Femur (tissue), 1 donor: ENCODE measurements at places on chromosomes 11 and 22.

- no peak for DNase-seq
Observed at GRCh38 chr11:35316161-35316560, 103.2 kb downstream of the SLC1A2 start.

GRCh38 chr11:12719221-12719620 is 45.0 kb downstream of the TEAD1 start:
- DNase-seq = no peak

DNA sequence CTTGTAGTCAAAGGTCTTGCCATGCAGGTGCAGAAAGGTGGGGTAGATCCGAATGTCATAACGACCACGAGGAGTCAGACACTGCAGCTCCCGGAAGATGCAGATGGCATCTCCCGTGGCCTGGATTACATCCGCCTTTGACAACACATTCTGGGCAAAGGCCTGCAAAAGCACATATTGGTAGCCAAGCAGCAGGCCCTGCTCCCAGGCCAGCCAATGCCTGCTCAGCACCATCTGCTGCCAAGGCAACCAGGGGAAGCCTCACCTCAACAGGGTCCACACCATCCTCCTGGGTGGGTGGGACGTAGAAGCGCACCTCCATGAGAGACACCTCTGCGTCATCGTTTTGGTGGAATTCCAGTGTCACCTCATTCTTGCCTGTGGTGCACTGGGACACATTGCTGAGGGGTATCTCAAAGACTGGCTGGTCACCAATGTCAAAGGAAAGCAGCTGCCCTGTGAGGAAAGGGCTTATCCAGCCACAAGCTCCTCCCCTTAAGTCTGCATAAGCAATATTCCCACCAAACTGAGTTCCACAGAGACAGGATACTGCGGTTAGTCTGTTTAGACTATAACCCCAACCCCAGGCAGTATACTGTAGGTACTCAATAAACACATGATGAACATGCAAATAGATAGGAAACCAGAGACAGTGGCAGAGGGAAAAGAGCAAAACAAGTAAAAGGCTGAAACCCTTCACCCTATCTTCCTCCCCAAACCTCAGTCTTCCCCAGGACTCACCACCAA is 2.8 kb downstream of the SSRP1 start:
- DNase-seq = no peak

DNA sequence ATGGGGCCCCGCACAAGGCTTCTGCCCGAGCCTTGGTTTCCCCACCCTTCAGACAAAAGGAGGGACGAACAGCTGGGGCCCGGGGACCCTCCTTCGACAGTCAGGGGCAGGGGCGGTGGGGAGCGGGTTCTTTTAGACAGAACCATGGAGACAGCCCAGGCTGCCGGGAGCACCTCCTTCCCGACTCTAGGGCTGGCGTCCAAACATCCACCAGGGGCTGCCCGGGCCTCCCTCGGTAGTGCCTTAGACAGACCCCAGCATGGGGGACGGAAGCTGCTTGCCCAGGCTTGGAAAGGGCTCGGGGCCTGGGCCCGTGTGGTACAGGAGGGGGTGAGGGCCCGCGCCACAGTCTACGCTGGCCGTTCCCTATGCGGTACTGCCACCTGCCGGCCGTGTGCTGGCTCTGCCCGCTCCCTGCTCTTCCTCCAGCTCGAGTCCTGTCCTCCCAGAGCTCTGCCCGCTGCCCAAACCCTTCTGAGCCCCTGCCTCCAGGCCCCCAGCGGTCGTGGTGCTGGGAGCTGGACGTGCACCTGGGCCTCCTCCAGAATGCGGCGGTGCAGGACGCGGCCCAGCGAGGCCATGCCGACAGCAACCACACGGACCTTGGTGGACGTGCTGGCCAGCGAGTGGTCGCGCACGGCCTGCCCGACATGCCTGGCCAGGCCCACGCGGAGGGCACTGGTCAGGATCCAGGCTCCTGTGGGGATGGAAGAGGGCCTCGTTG is 20.1 kb downstream of the TSSC4 start:
- DNase-seq = peak; percentile 83

- peak; percentile 40 for DNase-seq
Observed at GRCh38 chr11:64352099-64352994, 6.6 kb upstream of the RPS6KA4 start.

DNA sequence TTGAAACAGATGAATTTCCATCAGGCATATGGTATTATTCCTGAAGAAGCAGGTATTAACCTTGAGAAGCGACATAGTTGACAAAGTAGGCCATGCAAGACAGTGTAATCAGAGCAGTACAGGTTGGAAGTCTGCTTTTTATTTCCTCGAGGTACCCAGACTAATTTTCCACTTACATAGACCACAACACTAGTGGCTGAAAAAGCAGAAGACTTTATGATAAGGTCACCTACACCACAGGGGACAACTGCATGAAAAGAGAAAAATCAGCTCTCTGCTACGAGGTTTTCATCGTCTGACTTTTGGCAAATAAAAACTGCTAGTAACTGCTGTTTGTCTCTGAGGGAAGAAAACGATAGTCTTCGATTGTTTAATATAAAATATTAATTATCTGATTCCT is 77.5 kb downstream of the CNTN5 start:
- DNase-seq = no peak

GRCh38 chr22:47782328-47783075 is 1020.1 kb downstream of the TBC1D22A start:
- DNase-seq = no peak

- DNase-seq = no peak
Observed at GRCh38 chr11:73320763-73321603, 12.9 kb downstream of the ARHGEF17 start.

DNA sequence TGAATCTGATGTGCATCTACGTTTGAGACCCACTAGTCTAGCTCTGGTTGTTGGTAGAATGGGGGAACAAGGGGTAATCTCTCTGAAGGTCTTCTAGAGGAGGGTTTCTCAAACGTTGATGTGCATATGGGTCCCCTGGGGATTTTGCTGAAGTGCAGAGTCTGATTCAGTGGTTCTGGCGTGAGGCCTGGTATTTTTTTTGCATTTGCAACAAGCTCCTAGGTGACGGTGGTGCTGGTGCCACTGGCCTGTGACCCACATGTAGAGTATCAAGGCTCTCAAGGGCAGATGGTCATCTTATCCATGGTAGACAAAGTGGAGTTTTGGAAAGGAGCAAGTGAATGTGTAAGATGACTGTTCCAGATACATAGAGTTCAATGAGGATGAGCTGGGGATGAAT is 97.1 kb downstream of the CEP164 start:
- no peak for DNase-seq

DNA sequence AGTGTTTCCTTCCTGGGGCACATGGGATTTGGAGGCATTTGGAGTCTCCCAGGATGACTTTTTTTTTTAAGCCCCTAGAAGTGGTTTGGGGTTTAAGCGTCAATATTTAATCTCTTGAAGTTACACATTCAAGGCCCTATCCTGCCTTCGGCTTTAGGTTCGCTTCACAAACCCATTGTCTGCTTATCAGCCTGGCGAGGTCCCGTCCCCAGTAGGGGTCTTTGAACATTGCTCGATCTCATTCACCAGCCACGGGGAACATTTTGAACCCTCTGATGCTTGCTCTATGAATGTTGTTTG is 75.9 kb downstream of the KCNQ1 start:
- DNase-seq = no peak

DNA sequence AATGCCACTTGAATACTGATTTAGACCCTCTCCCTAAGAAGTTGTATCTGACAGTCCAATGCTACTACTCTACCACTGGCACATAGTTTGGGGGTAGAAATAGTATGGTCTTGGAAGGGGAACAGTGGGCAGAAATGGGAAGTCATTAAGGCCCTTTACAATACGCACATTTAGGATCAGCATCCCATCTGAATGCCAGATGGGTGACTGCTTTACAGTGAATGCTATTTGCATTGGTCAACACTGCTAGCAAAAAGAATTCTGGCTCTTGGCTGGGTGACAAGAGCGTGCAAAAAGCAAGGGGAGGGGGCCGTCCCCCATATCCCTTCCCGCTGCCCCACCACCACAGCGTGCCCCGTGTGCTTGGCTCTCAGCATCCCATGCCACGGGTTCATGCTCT is 104.7 kb upstream of the BID start:
- no peak for DNase-seq

DNA sequence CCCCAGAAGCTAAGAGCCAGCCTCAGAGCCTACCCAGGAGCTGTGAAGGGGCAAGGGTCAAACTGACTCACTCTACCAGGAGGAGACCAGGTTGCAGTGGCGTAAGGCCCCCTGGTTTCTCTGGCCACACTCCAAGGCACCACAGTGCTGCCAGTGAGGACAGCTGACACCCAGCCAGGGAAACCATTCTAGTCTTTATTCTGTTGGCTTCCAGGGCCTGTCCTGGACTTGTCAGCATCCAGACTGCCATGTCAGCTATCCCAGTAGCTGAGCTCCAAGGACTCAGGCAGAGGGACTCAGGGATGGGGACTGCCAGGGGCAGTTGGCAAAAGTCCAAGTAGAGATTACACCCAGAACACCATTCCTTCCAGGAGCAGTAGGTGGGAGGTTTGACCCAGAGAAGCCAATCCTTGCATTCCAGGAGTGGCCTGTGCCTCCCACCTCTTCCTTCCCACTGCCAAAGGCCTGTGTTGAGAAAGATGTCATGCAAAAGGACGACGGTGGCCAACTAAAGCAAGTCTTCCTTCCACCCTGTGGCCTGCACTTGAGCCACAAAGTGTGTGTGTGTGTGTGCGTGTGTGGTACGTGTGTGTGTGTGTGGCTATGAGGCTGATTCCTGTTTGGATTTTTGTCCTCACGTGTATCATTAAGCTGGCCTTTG is 3.6 kb upstream of the MAPK8IP1 start:
- DNase-seq = no peak

GRCh38 chr22:29009148-29009547 is 52.5 kb downstream of the C22orf31 start:
- DNase-seq = no peak

DNA sequence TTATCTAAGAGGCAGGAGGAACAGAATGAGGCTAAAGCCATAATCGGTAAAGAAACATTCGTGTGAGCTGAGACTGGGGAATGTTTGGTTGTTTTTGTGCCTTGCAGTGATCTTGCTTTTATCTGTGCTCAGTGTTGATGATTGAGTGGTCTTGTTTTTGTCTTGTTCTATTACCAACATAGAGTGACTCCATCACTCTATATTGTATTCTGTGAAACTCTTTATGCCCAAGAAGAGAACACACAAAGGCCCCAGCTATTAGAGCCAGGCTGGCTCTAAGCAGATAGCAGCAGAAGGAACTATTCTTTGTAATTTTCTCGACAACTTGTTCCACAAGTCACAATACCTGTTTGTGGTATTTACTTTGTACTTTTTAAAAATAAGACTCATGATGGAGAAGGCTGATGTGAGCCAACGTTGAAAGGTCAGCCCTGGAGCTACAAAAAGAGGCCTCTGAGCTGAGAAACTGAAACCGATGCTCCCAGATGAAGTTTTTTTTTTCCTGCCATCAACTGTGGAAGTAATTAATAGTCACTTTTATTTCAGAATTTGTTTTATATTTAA is 68.4 kb downstream of the LARGE1 start:
- DNase-seq = no peak

DNA sequence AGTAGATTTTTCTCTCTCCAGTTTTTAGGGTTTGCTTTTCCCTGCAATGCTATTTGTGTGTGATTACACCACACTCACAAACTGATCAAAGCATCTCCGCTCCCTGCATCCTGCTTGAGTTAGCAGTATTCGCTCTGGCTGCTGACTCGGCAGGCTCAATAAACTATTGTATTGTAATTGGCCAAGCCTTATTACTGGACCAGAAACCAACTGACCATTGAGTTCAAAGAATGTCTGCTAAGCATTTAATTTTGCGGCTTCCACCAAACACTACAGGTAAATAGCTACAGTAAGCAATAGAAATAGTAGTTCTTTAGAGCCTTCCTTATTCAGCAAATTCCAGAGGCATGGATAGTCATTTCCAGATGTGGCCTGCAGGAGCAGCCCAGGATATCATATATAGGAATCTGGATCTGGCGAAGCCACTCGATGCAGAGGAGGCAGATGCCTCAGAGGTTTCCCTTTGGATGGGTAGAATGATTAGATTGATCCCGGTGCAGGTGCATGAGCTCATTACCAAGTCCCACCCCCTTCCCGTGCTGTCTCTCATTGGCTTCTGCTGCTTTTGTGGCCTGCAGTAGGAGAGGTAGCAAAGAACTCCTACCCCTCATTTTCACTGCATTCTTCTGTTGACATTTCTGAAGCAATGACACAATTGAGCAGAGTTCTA is 77.3 kb downstream of the COMMD9 start:
- no peak for DNase-seq

- DNase-seq = no peak
Observed at GRCh38 chr11:123473941-123474677, 44.0 kb downstream of the GRAMD1B start.
